Naive thymus-derived CD4-positive, alpha-beta T cell (primary cell): ENCODE measurements at places on chromosomes 1 and 21.

DNA sequence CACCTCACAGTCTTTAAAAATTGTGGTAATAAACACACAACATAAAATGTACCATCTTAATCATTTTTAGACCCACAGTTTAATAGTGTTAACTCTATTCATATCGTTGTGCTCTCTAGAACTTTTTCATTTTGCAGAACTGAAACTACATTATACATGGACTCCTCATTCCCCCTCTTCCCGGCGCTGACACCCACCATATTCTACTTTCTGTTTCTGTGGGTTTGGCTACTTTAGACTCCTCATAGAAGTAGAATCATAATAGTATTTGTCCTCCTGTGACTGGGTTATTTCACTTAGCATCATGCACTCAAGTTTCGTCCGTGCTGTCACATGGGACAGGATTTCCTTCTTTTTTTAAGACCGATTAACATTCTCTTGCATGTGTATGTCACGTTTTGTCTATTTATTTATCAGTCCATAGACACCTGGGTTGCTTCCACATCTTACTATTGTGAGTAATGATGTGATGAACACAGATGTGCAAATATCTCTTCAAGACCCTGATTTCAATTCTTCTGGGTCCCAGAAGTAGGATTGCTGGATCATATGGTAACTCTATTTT lies 62.9 kb upstream of the TMPRSS2 start:
- DNase-seq = no peak

- DNase-seq = no peak
Observed at GRCh38 chr1:200794506-200795065, 55.9 kb downstream of the CAMSAP2 start.

GRCh38 chr1:183030053-183030452 lies 6.8 kb downstream of the LAMC1 start:
- DNase-seq = no peak

GRCh38 chr1:20584890-20585289 lies 4.0 kb upstream of the CDA start:
- DNase-seq = no peak

DNA sequence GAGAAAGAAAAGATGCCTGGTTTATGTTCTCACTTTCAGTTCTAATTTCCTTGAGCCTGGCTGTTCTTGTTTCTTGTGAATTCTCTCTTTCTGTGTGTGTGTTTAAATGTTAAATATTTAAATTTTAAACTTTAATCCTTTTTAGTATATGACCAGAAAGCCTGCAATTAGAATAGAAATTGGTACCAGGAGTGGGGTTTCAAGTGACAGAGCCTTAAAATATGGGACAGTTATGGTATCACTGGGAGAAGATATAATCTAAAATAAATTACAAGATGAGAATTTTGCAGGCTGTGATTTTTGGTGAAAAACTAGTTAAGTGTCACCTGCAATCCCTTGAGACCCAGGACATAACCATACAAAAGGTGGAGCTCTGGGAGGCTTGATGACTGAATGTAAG lies 81.4 kb downstream of the SYT6 start:
- no peak for DNase-seq

DNA sequence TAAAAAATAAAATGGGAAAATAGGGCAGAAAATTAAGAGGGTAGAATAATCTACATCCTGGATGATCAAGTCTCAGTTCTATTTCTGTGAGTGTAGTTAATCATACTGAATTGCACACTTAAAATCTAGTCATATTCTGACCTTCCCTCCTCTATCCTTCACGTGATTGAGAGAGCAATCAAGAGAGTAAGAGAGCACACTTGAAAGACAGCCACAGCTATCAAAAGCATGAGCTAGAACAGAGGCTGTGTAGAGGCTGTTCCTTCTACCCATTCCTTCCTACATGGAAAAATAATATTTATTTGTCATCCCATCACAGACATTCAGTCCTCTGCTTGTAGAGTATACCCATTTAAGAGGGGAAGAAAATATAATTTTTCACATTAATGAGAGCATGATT lies 52.4 kb downstream of the PHC2 start:
- no peak for DNase-seq

DNA sequence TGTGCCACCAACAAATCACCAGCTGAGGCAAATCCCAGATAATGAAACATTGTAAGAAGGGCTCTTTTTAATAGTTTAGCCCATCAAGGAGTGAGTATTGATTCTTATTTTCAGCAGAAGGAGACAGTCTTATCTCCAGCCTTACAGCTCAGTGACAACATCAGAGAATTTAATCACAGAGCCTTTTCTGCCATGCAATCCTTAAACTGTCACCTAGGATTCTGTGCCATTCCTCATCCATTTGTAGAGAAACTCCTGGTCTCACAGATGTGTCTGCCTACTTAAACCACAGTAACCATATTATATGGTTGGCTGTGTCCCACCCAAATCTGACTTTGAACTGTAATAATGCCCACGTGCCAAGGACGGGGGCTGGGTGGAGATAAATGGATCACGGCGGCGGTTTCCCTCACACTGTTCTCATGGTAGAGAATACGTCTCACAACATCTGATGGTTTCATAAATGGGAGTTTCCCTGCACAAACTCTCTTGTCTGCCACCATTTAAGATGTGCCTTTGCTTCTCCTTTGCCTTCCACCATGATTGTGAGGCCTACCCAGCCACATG lies 217.7 kb downstream of the RERE start:
- no peak for DNase-seq

DNA sequence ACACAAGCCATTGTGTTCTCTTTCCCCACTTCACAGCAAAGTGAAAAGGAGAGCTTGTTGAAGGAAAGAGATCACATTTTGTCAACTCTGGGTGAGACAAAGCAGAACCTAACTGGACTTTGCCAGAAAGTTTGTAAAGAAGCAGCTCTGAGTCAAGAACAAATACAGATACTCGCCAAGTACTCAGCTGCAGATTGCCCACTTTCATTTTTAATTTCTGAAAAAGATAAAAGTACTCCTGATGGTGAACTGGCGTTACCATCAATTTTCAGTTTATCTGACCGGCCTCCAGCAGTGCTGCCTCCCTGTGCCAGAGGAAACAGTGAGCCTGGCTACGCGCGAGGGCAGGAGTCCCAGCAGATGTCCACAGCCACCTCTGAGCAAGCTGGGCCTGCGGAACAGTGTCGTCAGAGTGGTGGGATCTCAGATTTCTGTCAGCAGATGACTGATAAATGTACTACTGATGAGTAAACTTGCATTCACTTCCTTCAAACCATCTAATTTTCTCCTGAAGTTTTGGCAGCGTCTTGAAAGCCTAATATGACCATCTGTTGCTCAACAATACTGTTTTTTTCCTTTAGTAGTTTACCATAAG lies 43.7 kb downstream of the BACH1 start:
- no peak for DNase-seq

GRCh38 chr1:36471830-36472641 lies 7.9 kb upstream of the MRPS15 start:
- DNase-seq = no peak

GRCh38 chr1:157226739-157227138 lies 88.5 kb upstream of the ETV3 start:
- DNase-seq = no peak

DNA sequence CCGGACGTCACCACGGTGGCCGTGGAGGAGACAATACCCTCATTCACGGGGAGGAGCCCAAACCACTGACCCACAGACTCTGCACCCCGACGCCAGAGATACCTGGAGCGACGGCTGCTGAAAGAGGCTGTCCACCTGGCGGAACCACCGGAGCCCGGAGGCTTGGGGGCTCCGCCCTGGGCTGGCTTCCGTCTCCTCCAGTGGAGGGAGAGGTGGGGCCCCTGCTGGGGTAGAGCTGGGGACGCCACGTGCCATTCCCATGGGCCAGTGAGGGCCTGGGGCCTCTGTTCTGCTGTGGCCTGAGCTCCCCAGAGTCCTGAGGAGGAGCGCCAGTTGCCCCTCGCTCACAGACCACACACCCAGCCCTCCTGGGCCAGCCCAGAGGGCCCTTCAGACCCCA lies 7.0 kb downstream of the TNFRSF14 start:
- DNase-seq = no peak

DNA sequence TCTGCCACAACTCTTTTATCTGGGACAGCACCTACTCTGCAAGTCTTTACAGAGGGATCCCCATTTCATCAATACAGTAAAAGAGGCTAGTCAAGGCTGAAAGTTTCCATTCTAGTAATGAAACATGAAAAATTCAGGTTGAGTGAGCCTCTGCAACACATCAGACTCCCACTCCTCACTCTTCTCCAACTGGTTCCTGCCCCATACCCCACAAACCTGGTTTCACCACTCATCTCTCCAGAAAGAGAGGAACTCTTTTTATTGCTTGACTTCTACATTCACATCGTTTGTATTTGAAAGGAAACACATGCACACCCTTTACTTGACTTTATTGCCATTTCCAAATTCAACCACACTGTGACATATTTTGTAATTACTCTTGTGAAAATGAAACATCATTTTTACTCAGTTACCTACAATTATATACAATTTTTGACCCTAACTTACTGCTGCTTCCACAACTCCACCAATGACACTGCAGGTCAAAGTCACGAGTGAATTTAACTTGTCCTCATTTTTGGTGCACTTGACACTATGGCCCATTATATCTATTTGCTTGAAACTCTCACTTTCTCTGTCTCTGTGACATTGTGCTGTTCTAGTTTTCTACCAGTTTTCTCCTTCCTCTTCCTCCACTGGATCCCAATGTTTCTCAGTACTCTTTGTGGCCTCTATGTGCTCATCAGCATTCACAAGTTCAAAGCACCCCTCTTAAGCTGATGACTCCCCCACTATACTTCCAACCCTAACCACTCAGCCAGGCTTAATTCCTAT lies 8.0 kb downstream of the STX6 start:
- no peak for DNase-seq

- no peak for DNase-seq
Observed at GRCh38 chr1:211800925-211801607, 29.5 kb downstream of the LPGAT1 start.

DNA sequence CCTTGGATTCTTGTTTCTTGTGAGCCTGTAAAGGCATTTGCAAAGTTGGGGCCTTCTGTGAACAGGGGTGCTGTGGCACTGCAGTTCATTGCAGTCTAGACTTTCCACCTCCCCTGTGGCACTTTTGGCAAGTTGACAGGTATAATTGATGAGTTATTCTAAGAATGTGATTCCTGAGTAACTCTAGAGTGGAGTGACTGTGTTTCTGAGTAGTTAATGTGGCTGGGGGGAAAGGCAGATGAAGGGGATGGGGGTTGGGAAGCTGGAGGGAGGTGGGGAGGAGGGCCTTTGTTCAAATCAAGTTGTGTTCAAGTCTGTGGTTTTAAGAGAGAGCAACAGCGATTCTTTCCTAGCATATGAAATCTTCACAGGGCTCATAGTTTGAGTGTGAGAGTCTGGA lies 32.9 kb downstream of the PBX1 start:
- DNase-seq = no peak

- no peak for DNase-seq
Observed at GRCh38 chr1:152516082-152516481, 1.8 kb downstream of the CRCT1 start.

GRCh38 chr1:91161749-91162148 lies 139.9 kb upstream of the ZNF644 start:
- DNase-seq = no peak

- DNase-seq = no peak
Observed at GRCh38 chr1:154883919-154884868, 14.1 kb upstream of the KCNN3 start.

DNA sequence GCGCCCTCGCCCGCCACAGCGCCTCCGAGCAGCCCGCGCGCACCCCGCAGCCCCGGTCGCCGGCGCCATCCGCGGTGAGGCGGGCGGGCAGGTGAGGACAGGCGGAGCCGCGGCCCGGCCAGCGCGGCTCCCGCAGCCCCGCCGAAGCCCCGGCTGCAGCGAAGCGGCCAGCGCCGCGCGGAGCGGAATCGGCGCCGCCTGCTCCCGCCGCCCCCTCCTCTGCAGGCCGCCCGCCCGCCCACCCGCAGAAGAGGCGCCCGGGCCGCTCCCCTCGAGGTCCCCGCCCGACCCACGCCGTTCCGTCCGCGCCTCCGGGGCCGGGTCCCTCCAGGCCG lies 1.3 kb downstream of the PRDM16 start:
- DNase-seq = no peak

DNA sequence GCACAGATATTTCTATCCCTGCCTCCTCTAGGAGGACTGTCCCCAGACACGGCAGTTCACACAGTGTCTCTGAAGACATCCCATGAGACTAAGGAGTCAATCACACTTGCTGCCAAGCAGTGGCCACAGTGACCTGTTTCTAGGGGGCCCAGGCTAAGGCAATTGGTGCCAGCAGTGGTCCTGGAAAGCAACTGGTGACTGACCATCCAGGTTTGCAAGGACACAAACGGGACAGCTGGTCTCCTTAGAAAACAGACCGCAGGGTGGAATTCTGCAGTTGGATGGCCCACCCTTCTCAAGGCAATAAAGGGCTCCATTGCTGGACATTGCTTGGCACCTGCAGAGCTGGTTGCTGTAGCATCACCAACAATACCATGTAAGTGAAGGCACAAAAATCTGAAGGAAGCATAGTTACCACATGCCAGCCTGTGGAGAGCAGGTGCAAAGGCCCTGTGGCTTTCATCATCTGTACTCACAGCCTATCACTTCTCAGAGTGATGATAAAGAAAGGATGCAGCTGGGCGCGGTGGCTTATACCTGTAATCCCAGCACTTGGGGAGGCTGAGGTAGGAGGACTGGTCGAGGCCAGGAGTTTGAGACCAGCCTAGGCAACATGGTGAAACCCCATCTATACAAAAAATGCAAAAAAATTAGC lies 81.5 kb downstream of the STUM start:
- DNase-seq = no peak

DNA sequence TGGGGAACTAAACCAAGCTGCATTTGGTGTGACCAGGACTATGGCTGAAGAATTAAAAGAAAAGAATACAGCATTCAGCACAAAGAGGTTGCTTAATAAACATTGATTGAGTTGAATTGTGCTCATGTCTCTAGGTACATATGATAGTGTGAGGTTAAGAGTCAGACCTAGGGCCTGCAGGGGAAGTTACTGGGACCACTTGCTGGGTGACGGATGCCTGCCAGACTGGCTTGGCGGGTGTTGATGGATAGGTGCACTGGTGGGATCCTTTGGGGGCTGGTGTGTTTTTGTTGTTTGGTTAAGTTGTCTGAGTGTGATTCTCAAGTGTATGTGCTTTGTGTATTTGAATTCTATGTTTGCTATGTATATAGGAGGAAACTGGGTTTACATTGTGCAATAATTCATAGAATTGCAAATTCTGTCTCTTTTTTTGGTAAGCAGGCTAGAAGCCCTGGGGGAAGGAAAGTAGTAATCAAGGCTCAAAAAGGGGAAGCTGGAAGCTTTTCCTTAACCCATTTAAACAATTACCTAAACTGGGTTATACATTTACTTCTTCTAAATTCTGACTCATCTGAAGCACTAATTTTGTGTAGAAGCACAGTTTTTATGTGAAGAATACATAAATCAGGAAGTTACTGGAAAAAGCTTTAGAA lies 1.8 kb downstream of the CD101 start:
- DNase-seq = no peak

DNA sequence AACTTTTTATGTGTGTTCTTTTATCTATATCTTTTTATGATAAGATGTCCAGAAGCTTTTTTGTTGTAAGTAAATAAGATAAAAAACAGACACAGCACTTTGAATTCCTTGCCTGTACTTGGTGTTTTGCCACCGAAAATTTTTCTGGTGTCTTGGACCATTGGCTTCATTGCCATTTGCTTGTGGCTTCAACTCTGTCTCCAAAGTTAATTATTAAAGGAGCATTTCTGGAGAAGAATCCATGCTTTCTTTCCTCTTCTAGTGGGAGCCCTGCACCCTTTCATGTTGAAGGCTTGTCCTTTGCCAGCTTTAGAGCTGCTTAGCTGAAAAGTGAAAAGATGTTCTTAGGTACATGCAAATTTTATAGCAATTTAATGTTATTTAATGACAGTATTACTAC lies 112.2 kb downstream of the DYRK1A start:
- DNase-seq = no peak

- DNase-seq = no peak
Observed at GRCh38 chr1:10078494-10078893, 45.7 kb downstream of the UBE4B start.
